ENCODE measurements at places on chromosomes 4 and X.

DNA sequence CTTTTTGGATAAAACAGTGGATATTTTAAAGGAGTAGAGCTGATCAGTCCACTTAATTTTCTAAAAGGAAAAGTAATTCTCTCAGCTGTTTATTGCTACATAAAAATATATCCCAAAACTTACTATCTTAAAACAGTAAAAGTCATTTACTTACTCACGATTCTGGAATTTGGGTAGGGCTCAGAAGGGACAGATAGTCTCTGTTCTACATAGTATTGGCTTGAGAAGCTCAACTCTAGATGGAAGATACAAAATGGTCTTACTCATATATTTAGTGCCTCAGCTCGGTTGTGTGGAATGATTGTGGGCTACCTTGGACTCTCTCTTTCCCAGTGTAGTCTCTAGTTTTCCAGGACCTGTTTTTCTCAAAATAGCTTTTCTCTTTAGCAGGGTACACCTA lies 691.5 kb upstream of the POU3F4 start:
- no peak for DNase-seq

DNA sequence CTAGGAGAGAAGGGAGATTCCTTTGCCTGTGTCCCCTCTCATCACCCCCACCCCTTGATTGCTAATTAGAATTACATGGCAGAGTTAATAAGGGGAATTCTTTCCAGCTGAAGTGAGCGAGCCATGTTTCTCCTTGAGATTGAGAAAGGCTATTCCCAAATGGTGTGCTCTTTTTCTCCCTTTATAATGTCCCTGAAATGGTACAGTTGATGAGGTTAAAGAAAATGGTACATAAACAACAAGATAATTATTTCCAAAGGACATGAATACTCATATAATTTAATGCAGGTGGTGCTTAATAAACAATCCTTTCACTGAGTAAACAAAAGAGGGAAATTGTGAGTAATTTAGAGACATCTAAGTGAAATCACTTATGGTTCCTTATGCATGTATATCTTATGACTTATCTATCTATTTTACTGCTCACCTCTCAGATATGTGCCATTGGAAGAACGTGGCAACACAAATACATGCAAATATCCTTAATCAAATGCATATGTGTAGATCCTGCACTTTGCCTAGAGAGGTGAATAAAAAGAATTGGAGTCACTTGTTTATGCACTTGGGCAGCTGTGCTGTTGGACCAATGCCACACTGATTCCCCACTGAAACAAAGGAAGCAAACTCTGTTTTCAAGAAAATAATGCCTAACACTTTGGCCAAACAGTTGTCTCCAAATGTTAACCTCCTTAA lies 106.6 kb upstream of the WDR44 start:
- DNase-seq: no peak

- DNase-seq: no peak
Measured at GRCh38 chrX:4663085-4663484, 949.6 kb upstream of the PRKX start.

DNA sequence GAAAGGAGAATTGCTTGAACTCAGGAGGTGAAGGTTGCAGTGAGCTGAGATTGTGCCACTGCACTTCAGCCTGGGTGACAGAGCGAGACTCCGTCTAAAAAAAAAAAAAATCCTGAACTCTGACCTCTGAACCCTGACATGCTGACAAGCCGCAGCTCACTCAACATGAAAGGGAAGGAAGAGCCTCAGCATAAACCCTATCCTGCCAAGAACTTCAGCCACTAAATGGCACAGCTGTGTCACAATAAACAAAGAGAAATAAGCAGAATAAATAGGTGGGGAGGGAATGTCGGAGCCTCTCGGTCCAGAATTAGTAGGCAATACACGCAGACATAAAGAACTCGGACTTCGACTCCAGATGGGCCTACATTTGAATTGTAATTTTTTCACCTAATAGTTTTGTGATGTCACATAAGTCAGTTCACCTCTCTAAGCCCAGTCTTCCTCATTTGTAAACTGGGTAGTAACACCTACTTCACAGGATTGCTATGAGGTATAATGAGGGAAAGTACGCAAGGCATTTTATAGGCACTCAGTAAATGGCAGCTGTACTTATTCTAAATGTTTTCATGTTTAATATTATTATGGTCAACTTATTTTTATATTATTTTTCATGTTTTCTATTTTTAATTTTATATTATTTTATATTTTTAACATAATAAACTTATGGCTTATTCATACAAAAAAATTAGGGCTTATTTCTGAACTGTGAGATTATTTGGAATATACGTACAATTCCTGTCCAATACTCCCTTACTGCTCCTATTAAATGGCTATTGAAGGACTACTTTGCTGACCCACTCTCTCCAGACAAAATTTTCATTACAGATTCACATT lies 243.4 kb downstream of the SCFD2 start:
- DNase-seq: no peak

GRCh38 chr4:3736290-3736689 lies 29.9 kb upstream of the ADRA2C start:
- DNase-seq: no peak

DNA sequence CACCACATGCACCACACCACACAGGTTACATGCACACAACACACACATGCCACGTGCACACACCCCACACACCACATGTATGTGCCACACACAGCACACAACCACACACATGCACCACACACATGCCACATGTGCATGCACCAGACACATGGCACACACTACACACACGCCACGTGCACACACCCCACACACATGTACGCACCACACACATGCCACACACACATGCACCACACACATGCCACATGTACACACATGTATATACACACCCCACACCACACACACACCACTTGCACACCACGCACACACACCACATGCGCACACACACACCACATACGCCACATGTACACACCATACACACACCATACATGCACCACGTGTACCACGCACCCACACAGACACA lies 19.6 kb upstream of the MSANTD1 start:
- no peak for DNase-seq

DNA sequence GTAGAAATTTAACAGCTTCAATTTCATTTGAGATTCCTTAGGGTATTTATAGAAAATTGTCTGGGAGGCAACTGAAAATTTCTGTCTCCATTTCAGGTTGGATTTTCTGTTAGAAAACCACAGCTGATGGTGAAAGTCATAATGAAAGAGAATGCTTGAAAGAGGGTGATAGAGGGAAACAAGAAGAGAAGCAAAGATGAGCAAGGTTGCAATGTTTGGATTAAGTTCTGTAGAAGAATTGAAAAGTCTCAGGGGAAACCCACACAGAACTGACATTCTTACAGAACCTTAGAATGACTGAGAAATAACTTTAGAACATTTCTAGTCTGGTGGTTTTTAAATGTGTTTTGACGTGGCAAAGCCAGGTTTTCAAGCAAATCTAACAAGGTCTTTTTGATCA lies 14.7 kb downstream of the GBA3 start:
- no peak for DNase-seq

Measured in eye (tissue), 1 donor.